ENCODE measurements at places on chromosomes 12 and 14. TPM values are rescaled to one million over a fixed set of nuclear protein-coding genes. Genes with fewer than 3 reads are reported as not detected.

OTOGL gene
- 3.1 TPM for total RNA-seq

FGF23 gene
- not detected for total RNA-seq

GALNT16 gene
- 0.33 TPM for total RNA-seq

LIN7A gene
- total RNA-seq = not detected

KCNC2 gene
- not detected for total RNA-seq

CPNE6 gene
- total RNA-seq = not detected

WNT5B gene
- 2.2 TPM for total RNA-seq

SCNN1A gene
- 2.9 TPM for total RNA-seq

TCTN1 gene
- total RNA-seq = 40.6 TPM

WIF1 gene
- not detected for total RNA-seq

KRT78 gene
- total RNA-seq = 0.15 TPM

PLA2G1B gene
- total RNA-seq = not detected

CRIP2 gene
- total RNA-seq = 109 TPM

TPPP2 gene
- total RNA-seq = not detected

GUCY2C gene
- not detected for total RNA-seq

Measured in PC-3 (cell line).